ENCODE measurements at places on chromosomes 2 and 18.

DNA sequence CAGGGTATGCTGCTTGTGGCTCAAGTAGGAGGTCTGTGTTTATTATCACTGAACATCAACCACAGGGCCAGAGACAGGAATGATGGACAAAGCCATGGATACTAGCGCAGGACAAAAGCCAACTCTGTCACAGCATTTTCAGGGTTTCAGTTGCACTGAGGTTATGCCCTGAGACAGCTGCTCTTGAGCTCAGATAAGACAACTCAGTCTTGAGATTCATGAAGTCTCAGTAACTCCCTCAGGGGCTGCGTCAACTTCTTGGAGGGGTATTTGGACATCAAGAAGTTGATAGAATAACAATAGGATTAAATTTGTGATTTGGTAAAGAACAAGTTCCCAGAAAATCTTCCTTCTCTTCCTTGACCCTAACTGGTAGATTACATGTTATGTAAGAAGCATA is 287.0 kb upstream of the SLC14A2 start:
- no peak for DNase-seq

DNA sequence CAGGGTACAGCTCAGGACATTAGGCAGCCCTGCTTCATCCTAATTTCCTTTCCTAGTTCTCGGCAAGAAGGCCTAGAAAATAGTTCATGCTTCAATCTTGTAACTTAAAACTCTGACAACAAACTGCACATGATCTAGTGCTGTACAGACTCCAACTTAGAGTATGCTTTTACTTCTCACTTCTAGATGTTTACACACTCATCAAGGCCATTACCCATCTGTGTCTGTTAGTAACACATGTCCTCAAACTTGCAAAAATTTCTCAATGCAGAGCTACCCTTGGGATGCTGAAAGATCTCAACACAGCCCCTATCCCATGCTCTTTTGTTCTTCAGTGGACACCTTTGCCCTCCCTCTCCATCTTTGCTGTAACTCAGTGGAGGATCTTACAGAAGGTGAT is 252.0 kb downstream of the OSR1 start:
- no peak for DNase-seq

GRCh38 chr2:42025151-42025582 is 22.7 kb upstream of the PKDCC start:
- no peak for DNase-seq

- no peak for DNase-seq
Measured at GRCh38 chr18:13424363-13424762, 205.8 kb downstream of the LDLRAD4 start.

DNA sequence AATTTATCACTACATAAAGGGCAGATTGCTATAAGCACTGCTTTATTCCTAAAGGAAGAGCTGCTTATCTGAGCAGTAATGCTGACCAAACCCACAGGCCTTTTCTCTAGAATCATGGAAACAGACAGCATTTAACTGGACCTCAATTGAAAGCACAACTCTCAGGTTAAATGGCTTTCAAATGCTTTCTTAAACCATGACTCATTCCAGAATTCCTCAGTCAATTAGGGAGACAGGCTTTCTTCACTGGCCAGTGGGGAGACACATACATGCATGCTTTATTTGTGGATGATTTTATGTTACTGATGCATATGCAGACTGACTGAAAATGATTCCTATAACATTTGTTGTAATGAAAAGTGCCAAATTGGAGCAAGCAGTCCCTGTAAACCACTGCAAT is 114.6 kb downstream of the ACVR1 start:
- DNase-seq: no peak

Measured in activated CD8-positive, alpha-beta memory T cell treated with anti-CD3 and anti-CD28 coated beads for 4 hours (primary cell).